ENCODE measurements at places on chromosomes 5 and 9.

- DNase-seq = no peak
These were observed 418.6 kb upstream of the GRAMD2B start for GRCh38 chr5:126004636-126005035.

DNA sequence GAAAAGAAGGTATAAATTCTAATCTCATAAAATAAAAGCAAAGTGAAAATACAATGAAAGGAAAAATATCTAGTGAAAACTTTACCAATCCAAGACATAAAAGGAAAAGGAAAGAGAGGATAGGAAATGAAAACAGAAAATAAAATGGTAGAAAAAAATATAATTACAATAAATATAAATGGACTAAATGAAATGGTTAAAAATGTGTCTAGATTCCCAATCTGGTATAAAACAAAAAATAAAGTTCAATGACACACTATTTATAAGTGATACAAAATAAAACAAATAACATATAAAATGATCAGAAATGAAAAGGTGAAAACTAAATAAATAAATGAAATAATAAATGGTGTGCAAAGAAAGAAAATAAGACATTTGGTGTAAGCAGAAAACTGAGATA is 516.4 kb upstream of the RORB start:
- DNase-seq = no peak

DNA sequence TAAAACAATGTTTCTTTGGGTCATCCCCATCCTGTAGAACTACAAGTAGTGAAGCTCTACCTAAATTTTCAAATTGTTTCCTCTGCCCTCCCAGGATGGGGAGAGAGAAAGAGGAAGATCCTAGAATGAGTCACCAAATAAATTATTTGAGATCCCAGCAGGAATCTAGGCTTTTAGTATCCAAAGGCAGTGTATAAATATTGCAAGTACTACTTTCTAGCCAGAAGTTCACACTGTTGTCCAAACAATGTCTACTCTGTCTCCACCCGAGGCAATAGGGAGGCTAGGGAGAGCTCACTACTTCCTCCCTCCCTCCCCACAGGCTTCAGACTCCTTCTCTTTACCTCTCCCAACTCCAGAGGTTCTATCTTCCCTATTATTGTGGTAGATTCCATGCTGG is 362.8 kb downstream of the MRPS30 start:
- no peak for DNase-seq

GRCh38 chr9:120655005-120655622 is 59.2 kb downstream of the MEGF9 start:
- DNase-seq = no peak

GRCh38 chr9:100549048-100549447 is 28.8 kb upstream of the CAVIN4 start:
- DNase-seq = no peak

DNA sequence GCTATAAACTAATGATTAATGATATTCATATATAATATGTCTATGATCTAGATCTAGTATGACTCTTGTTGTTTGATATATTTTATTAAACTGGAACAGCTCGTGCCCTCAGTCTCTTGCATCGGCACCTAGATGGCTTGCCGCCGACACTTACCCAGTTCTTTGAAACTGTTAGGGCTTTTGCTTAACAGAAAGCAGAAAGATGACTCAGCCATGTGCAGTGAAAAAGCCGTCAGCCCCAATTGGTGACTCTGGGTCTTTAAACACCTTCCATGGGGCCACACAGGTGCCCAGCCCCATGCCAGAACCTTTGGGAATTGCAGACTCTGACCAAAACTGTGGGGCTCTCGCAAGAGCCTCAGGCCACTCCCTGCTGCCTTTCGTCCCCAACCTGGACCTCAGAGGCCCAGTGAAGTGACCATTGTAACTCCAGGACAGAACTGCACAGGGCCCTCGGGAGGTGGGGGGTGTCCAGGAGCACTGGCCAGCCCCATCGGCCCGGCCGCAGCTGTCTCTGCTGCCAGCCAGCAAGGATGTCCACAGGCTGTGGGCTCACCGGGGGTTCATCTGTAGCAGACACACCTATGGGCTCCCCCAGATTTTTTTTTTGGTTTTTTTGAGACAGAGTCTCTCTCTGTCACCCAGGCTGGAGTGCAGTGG is 7.8 kb downstream of the LCN10 start:
- DNase-seq = no peak

DNA sequence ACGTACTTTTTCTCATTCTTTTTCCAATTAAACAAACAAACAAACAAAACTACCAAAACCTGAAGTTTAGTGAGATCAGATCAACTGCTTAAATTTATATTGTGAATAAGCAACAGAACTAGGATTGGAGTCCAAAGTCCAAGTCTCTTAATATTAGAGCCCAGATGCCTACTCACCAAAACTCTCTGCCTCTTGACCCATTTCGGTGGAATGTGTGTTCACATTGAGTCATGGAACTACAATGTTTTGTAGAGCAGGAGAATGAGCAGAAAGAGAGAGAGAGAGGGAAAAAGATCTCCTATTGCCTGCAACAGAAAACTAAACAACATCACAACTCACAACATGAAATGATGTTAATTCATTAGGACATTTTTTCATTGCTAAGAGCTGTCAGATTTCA is 751.1 kb downstream of the TLR4 start:
- no peak for DNase-seq

DNA sequence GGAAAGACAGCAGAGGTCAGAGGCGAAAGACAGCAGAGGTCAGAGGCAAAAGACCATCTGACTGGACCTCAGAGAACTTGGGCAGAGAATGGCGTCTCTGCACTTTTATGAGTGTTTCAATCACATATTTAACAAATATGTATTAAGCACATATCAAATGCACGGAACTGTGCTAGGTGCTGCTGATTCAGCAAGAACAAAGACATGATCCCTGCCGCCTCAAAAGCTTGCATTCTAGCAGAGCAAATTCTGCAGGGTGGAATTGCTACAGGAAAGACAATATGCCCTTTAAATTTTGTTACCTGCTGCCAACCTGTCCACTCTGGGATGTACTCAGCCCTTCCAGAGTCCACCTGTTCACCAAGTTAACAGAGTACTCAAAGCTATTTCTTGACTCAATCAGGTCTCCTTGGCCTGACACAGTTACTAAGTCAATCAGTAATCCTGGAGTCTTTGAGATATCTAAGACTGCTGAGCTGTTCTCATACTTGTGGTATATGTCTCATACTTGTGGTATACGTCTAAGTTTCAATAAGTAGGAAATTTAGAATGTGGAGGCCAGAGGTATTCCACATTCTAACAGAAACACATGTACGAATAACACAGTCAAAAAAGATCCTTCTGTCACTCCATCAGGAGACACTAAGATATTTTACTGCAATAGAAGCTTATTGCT is 131.8 kb downstream of the GNAQ start:
- DNase-seq = no peak

GRCh38 chr5:40365342-40366330 is 314.1 kb upstream of the PTGER4 start:
- no peak for DNase-seq

- DNase-seq = no peak
These were observed 75.6 kb downstream of the ST8SIA4 start for GRCh38 chr5:100827481-100827889.

All from stimulated activated CD4-positive, alpha-beta T cell treated with anti-CD3 and anti-CD28 coated beads, Interleukin-4, amount 100 ng/mL, for 1 hour (primary cell).